ENCODE measurements at places on chromosomes 6 and 20.

GRCh38 chr20:47124181-47124717 is 229.6 kb downstream of the EYA2 start:
- ATAC-seq, result no peak

GRCh38 chr20:48049641-48050040 is 264.4 kb upstream of the SULF2 start:
- ATAC-seq, result no peak

DNA sequence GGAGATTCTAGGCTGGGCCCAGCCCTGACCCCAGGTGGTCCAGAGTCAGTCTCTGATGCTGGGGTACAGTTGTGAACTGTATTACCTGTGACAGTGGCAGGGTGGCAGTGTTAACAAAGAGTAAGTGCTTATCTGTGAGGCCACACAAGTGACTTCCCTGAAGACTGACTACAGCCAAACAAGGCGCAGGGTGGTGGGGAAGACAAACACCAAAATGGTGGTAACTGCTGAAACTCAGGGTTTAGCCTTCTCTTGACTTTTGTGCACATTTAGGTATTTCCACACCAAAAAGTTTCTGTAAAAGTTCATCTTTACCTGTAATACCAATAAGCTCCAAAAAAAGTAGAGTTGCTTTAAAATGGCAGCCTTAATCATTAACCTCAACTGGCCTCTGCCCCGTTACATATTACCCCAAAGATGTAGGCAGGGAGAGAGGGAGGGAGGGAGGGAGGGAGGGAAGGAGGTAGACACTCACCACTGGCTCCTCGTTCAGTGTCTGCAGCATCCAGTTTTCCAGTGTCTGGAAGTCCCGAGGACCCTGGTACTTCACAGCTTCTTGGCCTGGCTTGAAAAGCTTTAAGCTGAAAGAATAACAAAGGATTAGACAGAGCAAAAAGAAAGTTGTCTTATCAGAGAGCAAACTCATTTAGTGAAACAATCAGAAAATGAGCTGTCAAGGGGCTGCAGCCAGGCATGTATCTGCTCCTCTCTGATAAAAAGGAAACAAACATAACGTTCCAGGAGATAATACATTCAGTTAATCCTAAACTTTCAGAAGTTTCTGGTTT is 11.3 kb downstream of the TXNDC5 start:
- peak; percentile 54 for ATAC-seq

DNA sequence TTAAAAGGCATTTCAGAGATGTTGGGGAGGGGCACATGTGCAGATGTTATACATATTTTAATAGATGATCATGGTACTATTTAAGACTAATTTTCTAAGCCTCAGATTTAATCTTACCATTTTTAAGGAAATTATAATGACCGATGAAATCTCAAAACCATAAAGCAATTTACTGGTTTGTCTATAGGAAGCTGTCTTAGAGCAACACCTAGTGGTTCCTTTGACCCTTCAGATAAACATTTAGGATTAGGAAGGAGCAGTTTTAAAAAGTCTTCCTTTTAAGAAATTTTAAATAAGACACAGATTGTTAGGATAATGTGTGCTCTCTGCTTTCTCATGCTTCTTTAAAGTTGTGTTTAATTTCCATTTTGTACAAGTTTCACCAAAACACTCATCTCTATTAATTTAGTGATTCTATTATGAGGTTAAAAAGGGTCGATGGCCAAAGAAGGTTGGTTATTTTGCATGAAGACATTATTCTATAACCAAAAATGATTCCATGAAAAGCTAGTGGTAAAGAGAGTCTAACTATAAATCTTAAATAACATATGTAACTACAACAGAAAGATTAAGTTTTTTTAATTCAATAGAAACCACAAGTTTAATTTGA is 376.4 kb downstream of the HACE1 start:
- ATAC-seq, result no peak

GRCh38 chr6:47174502-47175023 is 132.4 kb upstream of the ADGRF1 start:
- no peak for ATAC-seq

GRCh38 chr20:11155156-11155756 is 481.5 kb upstream of the JAG1 start:
- ATAC-seq, result no peak

- no peak for ATAC-seq
Measured at GRCh38 chr20:18164356-18164755, 26.7 kb downstream of the KAT14 start.

Measured in stimulated activated memory B cell treated with anti-CD40 and anti-IgM and Interleukin-4, amounts not matched to agents 10 μg/mL and 1 μg/mL and 100 μg/mL, for 72 hours (primary cell).